ENCODE measurements at places on chromosomes 4 and X.

- no peak for DNase-seq
Observed at GRCh38 chr4:102751941-102752340, 8.8 kb downstream of the MANBA start.

GRCh38 chr4:85696661-85697060 lies 221.7 kb downstream of the ARHGAP24 start:
- DNase-seq = no peak

- DNase-seq = no peak
Observed at GRCh38 chr4:41465146-41465761, 72.7 kb upstream of the LIMCH1 start.

DNA sequence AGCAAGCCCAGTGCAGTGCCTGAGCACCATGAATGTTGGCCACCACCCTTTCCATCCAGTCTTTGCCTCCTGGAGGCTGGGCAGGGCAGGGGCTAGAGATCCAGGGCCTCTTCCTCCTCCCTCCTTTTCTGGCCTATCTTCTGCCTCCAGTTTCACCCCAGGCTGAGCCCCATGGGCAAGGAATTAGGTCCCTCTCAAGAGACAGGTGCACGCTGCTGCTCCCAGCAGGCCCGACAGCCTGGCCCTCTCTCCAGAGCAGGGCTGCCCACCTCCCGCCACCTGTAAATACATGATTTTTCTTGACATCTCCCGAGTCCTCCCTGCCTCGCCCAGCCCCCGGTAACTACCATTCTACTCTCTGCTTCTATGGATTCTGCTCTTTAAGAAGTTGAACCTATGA lies 57.2 kb upstream of the PSAPL1 start:
- no peak for DNase-seq

DNA sequence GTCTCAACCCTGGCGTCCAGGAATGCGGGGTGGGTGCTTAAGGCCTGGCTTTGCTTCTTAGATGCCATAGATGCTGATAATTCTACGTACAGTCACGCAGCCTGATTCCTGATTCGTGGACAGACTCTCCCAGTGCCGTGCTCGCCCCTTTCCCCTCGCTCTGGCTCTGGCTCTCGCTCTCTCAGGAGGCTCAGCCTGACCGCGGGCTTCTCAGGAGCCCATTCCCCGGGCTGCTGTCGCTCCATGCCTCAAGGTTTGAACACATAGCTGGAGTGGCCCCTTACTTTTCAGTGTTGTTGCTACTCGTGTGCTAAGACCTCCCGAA lies 59.2 kb upstream of the ZC4H2 start:
- no peak for DNase-seq

GRCh38 chr4:97670703-97671269 lies 472.5 kb downstream of the STPG2 start:
- no peak for DNase-seq

DNA sequence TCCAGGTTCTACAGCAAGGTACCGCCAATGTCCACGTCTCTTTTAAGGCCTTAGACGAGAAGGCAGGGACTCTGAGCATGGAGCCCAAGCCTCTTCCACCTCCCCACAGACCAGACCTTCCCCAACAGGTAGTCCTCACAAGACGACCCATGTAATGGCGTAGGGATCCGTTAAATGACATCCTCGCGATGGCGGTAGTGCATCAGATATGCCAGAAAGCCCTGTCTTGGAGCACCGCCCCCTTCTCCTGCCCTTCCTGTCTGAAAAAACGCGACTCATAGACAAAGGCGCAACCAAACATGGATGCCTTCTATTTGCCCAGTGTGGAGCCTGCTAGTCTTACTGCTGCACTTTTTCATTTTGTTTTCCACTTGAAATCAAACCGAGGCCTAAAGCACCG lies 185.4 kb downstream of the OR13H1 start:
- no peak for DNase-seq
